Upper lobe of left lung (tissue), 6 donors: ENCODE measurements at places on chromosomes 12 and 14. TPM values are rescaled to one million over a fixed set of nuclear protein-coding genes. Genes with fewer than 3 reads are reported as not detected.

The KRT82 gene
- not detected for total RNA-seq

The A2M gene
- 2,437 TPM for total RNA-seq

The A2ML1 gene
- total RNA-seq: not detected

The PARP11 gene
- total RNA-seq: 3.8 TPM

DNA sequence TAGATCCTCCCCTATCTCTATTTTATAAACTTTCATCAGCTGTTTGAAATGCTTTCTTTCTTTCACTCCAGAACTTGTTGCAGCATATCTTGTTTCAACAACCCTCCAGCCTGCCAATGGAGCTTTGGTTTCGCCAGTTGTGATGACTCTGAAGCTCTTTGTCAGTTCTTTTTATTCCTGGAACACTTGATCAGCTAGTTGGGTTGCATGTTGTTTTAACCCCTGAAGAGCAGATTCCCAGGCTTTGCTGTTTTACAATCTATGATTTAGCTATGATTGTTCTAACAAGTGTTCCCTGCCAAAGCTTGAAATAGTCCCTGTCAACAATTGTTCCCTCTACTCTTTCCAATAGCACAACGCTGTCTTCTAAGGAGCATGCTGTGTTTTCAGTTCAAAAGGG, 50.6 kb upstream of the FUT8 start:
- no peak for DNase-seq

DNA sequence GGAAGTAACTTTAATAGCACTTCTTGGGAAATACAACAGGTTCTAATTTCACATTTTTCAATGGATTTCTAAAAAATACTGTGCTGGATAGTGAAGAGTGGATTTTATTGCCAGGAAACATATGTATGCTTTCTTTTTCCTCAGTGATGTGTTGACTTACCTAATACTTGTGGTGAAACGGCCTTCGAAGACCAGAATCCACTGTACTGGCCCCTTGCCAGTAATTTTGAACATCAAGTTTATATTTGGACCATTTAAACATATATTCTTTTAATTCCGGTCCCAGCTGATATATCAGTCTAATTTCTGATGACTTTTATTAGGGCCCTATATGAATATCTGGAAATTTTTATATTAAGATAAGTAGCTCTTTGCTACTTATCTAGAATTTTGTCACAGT, 1.8 kb downstream of the MSRB3 start:
- no peak for DNase-seq

GRCh38 chr14:37864861-37865718, 269.7 kb downstream of the TTC6 start:
- DNase-seq: no peak

DNA sequence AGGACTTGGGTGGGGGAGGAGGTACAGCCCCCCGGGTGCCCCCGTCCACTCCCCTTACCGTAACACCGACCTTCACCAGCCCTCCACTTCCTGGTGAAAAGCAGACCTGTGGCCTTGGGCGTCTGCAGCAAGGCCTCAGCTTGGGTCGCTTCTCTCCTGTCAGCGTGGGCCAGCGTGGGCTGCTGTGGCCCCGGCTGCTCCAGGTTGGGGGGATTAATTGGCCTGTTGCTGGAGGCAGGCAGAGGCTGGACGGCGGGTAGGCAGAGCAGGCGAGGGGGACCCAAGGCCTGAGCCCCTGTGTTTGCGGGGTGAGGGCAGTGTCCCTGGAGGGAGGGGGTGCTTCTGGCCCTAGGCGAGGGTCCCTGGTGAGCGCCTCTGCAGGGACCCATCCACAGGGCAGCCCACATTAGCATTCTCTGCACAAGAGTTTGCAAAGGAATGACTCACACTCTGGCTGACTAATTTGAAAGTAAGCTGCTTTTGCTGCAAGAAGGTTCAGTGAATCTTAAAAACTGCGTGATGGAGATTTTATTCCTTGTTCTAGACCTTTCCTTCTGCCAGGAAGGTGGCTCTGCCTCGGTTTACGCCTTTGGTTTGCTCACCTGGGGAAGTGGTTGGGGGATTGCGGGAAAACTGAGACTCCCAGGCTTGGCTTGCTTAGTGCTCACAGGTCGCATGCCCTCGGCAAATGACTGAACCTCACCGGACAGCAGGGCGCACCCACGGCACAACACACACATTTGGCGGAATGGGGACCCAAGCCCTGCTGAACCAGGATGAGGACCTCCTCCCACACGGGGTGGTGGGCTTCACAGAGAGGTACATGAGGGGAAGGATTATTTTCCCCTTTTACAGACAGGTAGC, 37.9 kb upstream of the DLK1 start:
- no peak for DNase-seq

- DNase-seq: peak; percentile 79
These were observed 970 bp downstream of the CDH24 start for GRCh38 chr14:23056145-23056955.
